PC-3 (cell line): ENCODE measurements at places on chromosomes 1 and 21.

DNA sequence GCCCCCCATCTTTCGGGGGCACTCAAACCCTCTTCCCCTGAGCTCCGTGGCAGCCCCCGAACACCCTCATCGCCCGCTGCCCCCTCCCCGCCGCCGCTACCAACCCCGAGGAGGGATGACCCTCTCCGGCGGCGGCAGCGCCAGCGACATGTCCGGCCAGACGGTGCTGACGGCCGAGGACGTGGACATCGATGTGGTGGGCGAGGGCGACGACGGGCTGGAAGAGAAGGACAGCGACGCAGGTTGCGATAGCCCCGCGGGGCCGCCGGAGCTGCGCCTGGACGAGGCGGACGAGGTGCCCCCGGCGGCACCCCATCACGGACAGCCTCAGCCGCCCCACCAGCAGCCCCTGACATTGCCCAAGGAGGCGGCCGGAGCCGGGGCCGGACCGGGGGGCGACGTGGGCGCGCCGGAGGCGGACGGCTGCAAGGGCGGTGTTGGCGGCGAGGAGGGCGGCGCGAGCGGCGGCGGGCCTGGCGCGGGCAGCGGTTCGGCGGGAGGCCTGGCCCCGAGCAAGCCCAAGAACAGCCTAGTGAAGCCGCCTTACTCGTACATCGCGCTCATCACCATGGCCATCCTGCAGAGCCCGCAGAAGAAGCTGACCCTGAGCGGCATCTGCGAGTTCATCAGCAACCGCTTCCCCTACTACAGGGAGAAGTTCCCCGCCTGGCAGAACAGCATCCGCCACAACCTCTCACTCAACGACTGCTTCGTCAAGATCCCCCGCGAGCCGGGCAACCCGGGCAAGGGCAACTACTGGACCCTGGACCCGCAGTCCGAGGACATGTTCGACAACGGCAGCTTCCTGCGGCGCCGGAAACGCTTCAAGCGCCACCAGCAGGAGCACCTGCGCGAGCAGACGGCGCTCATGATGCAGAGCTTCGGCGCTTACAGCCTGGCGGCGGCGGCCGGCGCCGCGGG, 837 bp downstream of the FOXD3 start:
- no peak for DNase-seq

DNA sequence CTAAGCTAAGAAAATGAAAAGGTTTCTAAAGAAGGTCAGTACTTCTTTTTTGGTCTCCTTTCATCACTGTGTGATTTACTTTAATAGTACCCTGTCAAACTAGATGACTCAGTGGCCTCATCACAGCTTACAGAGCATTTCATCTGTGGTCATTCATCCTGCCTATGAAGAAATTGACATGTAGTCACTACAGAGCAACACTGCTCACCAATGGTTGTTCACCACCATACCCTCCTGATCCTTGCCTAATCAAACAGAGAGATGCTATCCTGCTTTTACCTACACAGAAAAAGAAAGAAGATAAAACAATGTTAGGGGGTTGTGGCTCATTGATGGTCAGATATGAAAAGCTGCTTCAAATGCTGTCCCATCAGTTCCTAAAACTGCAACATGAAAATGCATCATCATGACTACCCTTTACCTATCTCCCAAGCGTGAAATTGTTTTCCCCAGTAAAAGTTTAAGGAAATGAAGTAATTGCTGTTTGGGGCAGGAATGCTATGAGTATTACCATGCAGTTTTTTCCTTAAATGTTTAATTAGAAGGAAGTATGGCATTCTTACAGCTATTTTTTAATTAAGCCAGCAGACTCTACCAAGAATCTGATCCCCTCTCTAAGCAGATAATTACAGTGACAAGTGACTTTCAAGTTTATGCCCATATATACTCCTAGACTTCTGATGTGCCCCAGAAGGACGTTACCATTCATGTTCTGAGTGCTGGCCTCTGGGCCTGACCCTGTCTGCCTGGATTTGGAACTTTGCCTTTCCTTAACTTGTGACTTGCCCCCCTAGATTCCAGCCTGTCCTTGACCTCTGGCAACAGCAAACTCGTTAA, 46.1 kb upstream of the FBXO28 start:
- peak; percentile 97 for DNase-seq

- DNase-seq, result no peak
These were observed 66.9 kb downstream of the TENT5C start for GRCh38 chr1:117672756-117673155.

DNA sequence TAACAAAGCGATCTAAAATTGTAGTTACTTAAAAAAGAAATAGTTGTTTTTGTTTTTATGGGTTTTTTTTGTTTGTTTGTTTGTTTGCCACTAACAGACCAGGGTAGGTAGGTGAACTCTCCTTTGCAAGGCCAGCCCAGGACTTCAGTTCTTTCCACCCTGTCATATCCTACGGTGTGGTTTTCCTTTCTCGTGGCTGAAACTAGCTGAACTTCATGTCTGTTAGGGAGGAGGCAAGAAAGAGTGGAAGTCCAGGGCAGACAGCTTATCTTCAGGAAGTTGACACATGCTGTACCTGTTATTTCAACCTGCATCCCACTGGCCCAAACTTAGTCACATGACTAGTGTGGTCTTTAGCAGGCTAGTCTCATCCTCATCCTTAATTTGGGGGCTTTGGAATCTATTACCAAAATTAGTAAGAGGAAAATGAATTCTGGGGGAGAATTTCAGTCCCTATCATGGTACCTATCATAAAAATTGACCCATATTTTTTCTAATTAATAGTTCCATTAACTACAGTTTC, 62.9 kb upstream of the LRRC7 start:
- DNase-seq, result no peak

DNA sequence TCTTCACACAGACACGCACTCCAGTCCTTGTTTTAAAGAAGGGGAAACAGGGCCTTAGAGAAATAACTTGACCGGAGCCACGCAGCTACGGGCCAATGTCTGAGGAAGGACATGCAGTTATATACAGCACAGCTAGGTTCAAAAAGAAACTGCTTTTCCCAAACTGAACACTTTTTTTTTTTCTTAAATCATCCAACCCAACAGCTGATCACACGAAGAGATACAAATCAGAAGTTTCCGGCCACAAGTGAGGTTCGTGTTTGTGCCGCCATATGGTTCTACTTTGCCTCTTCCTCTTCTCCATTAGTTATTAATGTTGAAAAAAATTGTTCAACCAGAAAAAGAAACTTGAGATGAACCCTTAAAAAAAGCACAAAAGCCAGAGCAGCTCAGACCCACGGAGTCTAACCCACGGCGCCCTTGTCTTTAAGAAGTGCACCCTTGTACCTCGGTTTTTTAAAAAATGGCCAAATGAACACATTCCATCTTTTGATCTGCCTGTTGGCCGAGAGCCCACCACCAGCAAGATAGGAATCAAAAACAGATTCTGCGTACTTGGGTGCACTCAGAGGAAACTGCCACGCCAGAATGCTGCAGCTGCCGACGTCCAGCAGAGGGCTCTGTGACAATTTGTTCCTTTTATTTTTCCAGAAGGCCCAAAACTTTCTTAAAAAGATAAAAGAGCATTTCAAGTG, 78.9 kb downstream of the SLC66A1 start:
- peak; percentile 55 for DNase-seq

DNA sequence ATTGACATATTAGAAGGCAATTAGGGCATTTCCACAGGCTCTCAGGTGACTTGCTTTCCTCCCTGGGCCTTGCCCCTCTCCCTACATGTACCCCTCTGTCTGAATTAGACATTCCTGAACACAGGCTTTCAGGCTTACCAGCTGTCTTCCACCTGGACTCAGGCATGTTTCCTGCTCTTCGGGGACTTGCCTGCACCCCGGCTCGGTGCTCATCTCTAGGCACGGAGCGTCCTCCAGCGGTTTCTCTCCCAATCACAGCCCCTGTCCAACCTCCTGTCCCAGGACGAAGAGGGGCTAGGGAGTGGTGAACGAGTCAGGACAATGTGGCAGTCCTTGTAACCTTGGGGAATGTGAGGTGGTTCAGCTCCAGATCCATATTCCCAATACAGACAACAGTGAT, 4.2 kb downstream of the PROK1 start:
- DNase-seq, result no peak

DNA sequence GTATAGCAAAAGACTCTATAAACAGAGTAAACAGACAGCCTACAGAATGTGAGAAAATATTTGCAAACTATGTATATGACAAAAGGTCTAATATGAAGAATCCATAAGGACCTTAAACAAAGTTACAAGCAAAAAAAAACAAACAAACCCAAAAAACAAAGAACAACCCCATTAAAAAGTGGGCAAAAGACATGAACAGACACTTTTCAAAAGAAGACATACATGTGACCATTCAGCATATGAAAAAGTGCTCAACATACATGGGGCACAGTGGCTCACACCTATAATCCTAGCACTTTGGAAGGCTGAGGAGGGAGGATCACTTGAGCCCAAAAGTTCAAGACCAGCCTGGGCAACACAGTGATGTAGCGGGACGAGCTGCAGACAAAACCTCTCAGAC, 17.9 kb upstream of the OR2B11 start:
- no peak for DNase-seq

GRCh38 chr1:232510367-232511110, 119.4 kb downstream of the SIPA1L2 start:
- DNase-seq, result peak; percentile 71
